ENCODE measurements at places on chromosomes 6 and 20.

- no peak for DNase-seq
Observed at GRCh38 chr20:53223626-53224172, 251.5 kb downstream of the TSHZ2 start.

GRCh38 chr6:106612671-106613416, 16.5 kb downstream of the RTN4IP1 start:
- DNase-seq, result no peak

- DNase-seq, result peak; percentile 45
Observed at GRCh38 chr6:168060521-168060931, 18.5 kb downstream of the FRMD1 start.

DNA sequence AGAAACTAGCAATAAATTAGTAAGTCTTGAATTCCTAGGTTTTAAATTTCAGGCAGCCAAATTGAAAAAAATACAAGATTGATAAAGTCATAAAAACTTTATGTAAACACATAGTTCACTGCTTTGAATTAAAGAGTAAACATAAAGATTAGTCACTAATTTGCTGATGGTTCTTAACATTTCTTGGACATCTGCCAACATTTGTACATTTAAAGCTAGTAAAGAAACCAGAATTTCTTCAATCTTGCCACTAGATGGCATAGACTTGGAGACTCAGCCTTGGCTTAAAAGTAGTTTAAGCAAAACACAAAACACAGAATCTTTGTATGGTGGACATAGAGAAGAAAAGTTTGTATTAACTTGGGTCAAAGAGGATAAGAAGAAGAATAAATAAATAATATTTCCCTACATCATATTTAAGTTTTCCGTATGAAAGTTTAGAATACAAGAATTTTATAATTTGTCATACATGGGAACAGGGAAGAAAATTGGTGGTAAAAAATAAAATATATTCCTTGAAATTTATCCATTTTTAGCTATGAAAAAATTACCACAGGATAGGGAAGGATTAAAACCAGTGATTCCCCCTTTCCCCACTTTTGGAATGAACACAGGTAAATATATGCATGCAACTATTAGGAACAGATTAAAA, 41.7 kb upstream of the FAM135A start:
- DNase-seq, result peak; percentile 28

DNA sequence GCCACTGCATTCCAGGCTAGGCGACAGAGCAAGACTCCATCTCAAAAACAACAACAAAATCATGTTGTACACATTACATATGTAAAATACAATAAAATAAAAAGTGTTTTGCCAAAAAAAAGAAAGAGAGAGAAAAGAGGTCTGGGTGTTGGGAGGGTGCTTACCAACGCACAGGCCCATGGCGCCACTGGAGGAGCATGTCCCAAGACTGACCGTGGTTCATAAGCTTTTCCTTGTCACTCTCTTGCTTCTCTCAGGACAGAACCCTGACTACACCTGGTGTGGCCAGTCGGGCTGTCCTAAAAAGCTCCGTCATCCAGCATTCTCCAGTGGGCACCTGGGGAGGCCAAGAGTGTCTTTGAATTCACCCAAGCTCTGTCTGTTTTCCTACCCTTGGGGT, 48.0 kb upstream of the CNKSR3 start:
- DNase-seq, result no peak

DNA sequence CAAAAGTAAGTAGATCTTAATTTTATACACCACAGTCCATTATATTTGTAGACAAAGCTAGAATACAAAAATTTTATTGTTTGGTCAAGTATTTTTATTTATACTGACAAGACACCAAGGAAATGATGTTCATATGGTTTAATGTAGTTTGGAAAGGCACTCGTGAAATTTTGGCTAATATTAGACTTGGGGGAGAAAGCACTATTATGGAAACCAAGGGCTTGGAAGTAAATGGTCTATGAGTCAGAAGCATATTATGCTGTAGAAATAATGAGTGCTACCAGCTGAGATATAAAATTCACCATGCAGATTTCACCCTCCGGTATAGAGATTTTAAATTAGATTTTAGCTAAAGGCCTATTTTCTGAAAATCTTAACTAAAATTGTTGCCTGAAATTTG, 233.6 kb downstream of the KCNQ5 start:
- DNase-seq, result peak; percentile 18

DNA sequence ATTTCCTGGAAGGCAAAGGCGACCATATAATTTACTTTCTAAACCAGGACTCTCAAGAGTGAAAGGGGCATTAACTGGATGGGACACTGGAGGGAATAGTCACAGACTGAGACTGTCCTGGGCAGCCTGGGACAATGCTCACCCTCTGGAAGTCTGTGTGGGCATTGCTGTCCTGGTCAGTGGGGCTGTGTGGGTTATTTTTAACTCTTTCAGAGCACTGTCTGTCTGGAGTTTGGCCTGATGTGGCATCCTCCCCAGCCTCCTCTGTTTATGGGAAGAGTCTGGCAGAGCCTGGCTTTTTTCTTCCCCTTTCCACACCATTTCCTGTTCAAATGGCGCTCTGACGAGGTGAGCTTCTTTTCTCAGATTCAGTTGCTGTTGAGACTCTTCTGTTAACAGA, 11.7 kb downstream of the DAAM2 start:
- DNase-seq, result no peak
